ENCODE measurements at places on chromosomes 12 and 14. TPM values are rescaled to one million over a fixed set of nuclear protein-coding genes. Genes with fewer than 3 reads are reported as not detected.

GLIPR1L1 gene
- total RNA-seq: not detected

CCDC38 gene
- total RNA-seq: not detected

NUAK1 gene
- 21.1 TPM for total RNA-seq

KCNH3 gene
- 0.35 TPM for total RNA-seq

TSPAN19 gene
- total RNA-seq: not detected

CLEC9A gene
- total RNA-seq: not detected

BATF gene
- total RNA-seq: not detected

OAS2 gene
- total RNA-seq: not detected

CD163L1 gene
- total RNA-seq: 1.8 TPM

TBX5 gene
- not detected for total RNA-seq

KRT75 gene
- not detected for total RNA-seq

BIN2 gene
- not detected for total RNA-seq

RTL1 gene
- not detected for total RNA-seq

TMEM120B gene
- total RNA-seq: 10.2 TPM
